Activated naive CD8-positive, alpha-beta T cell treated with anti-CD3 and anti-CD28 coated beads, Interleukin-2, amount 10 ng/mL, durations not matched to agents 7 days and 5 days (primary cell): ENCODE measurements at places on chromosomes 2 and 18.
A peak's percentile ranks its signal among the peaks of the same experiment; 100 is the strongest.

DNA sequence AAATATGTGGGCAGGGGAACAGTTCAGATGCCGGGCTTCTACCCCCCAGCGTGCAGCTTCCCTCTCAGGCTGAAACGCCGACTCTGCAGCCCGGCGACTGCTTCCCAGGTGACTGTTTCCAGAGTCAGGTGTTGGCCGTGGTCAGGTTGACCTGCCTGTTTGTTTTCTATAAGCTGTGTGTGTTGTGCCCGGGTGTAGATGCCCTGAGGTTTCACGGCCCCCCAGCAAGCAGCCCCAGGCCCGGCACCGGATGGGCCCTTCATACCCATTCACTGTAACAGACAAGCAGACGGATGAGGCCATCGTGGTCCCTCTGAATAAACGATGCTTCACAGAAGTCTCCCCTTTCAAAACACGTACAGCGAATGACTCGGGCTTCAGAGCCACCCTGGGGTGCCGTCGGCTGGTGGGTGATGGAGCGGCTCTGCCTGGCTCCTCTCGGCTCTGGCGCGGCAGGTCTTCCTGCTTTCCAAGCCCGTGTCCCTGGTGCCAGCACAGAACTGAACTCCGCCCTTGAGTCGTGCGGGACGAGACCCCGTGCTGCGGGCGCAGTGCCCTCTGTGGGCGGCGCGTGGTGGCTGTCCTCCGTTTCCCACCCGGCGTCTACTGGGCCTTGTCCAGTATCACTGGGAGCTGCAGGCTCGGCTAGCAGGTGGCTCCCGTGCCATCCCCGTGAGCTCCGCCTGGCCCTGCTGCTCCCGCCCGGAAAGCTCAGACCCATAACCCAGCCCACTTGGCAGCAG, 15.0 kb upstream of the KCNG2 start:
- peak; percentile 8 for DNase-seq

- DNase-seq: no peak
Measured at GRCh38 chr2:152174574-152174973, 989 bp downstream of the STAM2 start.

DNA sequence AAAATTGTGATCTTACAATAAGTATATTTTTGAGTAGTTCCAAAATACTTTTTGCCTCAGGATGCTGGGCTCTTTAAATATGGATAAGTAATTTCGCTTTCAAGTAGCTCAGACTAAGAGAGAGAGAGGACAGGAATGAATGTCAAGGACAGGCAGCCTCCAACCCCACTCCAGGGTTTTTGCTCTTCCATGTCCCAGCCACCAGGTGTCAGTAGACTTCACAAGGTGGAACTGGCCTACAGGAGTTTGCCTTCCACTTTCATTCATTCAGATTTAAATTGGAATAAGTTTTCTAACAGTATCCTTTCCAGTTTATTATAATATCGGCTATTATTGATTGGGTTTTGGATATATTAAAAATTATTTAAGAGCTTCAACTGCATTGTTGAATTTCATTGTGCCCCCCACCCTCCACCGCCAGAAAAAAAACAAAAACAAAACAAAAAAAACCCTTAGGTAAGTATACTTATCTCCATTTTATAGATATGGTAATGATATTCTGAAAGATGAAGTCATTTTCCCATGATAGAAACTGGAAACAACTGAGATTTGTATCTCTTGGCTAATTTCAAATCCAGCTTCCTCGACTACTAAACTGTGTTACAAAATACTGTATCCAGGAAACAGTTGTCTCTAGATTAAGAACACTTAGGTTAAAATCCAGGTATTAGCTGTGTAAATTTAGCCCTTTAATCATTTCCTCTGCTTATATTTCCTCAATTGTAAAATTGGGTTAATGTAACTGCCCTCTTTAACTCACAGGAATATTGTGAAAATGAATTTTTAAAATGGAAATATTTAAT, 793.1 kb downstream of the ERBB4 start:
- no peak for DNase-seq

DNA sequence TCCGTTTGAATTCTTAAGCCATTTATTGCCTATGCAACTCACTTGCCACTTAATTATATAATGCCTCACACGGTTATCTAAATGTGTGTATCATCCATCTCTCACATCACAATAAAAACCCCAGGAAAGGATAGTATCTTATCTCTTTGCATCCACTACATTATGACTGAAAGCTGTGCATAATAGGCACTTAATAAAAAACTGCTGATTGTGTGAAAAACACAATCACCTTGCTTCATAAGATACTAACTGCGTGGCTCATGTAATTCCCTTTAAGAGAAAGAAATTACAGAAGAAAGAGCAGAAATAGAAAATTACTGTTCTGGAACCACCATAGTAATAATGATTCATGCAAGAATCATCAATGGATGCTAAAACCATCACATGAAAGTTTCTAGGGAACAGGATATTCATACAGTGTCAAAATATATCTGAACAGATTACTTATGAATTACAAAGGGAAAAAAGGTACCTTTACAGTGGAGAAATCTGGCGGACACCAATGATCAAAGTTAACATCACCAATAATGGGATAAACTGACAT, 29.3 kb downstream of the CUL3 start:
- DNase-seq: no peak

GRCh38 chr2:16523711-16524110, 141.9 kb downstream of the CYRIA start:
- DNase-seq: no peak

GRCh38 chr2:54053830-54054229, 61.6 kb upstream of the ACYP2 start:
- DNase-seq: no peak

GRCh38 chr2:171852366-171852888, 41.6 kb downstream of the SLC25A12 start:
- no peak for DNase-seq

- no peak for DNase-seq
Measured at GRCh38 chr2:11031876-11032275, 120.1 kb downstream of the KCNF1 start.

GRCh38 chr18:79332646-79333045, 63.1 kb upstream of the NFATC1 start:
- DNase-seq: no peak
